ENCODE measurements at places on chromosomes 5 and 9.

DNA sequence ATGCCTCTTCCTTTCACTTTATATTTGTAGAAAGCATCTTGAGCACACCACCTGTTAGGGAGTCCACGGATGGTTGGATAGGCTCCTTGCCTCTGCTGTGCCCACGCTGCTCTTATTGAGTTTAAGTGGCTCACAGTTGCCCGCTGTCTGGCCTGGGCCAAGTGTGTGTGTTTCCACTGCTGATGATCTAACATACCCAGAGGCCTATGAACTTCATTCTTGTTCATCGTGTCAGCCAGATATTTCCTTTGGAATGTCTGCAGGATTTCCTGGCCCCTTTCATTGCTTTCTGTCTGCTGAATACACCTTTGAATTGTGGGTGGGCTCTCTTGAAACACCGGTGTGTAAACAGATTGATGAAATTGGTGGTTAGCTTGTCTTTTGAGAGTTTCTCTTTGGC, 46.6 kb downstream of the MVB12B start:
- no peak for DNase-seq

- no peak for DNase-seq
Observed at GRCh38 chr9:125239631-125240597, 1.2 kb downstream of the HSPA5 start.

- no peak for DNase-seq
Observed at GRCh38 chr5:154761046-154761736, 6.0 kb downstream of the LARP1 start.

DNA sequence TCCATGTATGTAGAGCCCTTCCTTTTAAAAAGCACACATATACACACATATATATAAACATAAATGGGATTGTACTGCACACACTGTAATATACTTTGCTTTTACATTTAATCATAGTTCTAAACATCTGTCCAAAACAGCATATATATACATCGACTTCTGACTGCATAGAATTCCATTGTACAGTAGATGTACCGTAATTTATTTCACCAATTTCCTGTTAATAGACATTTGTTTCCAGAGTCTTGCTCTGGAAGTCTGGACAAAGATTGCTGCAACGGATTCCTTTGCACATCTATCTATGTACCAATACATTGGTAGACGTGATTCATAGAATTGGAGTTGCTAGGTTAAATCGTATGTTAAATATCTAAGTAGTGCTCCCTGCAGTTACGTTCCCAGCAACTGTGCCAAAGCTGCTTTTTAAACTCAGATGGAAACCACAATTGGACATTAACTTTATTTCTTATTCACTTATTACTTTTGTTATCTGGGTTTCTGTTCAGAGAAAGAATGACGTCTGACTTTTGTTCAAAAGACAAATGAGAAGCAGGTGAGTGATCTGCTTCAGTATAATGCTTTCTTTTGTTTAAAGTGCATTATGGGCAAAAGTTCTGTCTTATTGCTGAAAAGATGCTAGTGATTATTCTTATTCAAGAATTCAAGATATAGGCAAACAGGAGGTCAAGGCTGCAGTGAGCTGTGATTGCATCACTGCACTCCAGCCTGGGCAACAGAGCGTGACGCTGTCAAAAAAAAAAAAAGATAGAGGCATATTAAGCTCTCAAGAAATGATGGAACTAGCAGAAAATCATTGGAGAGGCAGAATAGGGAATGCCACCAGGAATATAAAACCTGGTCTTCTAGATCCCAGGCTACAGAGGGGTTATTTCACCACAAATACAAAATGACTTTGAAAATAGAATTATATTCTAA, 138.2 kb downstream of the FGF1 start:
- no peak for DNase-seq

GRCh38 chr5:53302529-53302928, 177.9 kb upstream of the FST start:
- peak; percentile 51 for DNase-seq

DNA sequence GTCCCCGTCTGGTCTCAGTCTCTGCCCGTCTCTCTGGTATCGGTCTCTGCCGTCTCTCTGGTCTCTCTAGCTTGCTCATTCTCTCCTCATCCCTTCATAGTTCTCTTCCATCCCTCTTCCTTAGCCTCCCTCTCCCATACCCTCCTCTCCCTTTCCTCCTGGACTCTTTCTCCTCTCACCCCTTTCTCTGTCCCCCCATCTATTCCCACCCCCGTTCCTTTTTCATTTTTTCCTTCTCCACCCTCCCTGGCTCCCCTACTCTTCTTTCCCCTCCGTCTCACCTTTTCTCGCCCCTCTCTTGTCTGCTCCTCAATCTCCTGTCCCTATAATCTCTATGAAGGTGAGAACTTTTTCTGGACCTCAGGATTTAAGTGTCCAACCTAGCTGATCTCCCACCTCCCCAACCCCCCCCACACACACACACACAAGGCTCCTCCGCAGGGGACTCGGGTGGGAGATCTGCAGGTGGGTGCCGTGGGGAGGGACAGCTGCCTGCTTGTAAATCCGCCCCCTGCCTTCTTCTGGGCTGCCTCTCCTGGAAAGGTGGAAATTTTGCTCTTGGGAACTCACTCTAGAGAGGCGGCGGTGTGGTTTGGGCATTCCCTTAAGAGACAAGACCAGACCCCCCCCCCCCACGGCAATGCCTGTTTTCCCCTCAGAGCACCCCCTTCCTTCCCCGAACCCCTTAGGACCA, 953 bp downstream of the UBE2QL1 start:
- DNase-seq, result no peak

DNA sequence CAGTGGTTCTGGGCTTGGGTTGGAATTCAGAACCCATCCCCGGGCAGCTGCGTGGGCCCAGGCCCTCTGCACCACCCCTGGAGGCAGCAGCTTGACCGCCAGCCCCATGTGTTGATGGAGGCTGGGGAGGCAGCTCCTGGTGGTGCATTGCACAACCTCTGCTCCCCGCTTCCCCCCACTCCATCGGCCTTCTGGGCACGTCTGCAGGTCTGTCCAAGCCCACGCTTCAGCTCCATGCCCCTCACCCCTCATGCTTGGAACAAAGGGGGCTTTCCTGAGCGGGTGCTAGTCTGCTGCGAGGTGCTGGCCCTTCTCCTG, 1.4 kb downstream of the NCS1 start:
- DNase-seq, result no peak

DNA sequence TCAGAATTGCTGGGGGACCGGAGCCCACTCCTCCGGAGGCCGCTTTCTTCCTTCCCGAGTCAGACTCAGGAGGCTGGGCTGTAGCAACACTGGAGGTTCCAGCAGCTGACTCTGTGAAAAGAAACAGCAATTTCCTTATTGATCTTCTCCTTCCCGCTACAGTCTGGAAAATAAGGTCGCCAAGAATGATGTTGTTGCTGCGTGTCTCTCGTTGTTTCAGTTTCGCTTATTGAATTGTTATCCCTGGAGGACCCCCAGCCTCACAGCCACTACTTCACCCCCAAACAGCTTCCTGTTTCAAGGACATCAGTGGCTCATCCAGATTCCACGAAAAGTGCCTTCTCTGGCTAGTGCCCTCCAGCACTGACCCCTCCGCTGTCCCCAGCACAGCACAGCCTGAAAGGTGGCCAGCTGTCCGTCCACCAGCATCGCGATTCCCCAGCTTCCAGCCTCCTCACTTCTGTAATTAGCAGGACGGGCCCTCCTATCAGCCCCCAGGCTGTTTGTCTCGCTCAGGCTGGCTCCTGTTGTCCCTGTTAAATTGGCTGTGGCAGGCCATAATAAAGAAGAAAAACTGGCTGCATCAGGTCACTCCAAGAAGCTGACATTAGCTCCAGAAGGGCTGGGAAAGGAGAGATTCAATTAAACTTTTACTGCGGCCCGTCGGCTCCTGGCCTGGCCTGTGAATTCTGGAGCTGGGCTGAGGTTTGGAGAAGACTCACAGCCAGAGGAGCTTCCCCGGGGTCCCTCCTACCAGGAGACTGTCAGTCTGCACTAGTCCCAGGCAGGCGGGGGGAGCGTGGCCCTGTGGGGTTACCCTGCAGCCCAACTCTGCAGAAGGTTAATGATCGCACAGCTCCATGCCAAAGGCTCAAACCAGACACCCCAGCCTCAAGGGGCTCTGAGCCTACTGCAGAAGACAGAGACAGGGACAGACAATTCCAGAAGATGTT, 40.5 kb downstream of the OLFM1 start:
- no peak for DNase-seq

- DNase-seq, result no peak
Observed at GRCh38 chr9:36093384-36093783, 43.1 kb upstream of the GLIPR2 start.

- no peak for DNase-seq
Observed at GRCh38 chr9:97705354-97705950, 8.3 kb upstream of the XPA start.

DNA sequence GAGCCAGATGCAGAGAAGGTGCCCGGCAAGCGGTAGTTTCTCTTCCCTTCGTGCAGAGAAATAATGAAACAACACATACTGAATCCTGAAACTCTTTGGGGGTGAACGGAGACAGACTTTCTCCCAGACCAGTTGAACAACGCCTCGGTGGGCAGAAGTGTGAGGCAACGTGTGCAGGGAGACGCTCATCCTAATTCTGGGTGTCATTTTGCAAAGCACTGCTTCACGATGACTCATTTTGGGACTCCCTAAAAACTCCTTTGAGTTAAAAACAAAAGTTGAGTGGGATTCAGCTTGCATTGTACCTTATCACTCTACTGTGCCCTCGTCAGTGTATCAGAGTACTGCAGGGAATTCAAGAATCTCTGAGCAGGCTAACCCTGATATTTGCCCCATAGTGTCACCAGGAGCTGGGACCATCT, 3.5 kb upstream of the NEK6 start:
- DNase-seq, result no peak

DNA sequence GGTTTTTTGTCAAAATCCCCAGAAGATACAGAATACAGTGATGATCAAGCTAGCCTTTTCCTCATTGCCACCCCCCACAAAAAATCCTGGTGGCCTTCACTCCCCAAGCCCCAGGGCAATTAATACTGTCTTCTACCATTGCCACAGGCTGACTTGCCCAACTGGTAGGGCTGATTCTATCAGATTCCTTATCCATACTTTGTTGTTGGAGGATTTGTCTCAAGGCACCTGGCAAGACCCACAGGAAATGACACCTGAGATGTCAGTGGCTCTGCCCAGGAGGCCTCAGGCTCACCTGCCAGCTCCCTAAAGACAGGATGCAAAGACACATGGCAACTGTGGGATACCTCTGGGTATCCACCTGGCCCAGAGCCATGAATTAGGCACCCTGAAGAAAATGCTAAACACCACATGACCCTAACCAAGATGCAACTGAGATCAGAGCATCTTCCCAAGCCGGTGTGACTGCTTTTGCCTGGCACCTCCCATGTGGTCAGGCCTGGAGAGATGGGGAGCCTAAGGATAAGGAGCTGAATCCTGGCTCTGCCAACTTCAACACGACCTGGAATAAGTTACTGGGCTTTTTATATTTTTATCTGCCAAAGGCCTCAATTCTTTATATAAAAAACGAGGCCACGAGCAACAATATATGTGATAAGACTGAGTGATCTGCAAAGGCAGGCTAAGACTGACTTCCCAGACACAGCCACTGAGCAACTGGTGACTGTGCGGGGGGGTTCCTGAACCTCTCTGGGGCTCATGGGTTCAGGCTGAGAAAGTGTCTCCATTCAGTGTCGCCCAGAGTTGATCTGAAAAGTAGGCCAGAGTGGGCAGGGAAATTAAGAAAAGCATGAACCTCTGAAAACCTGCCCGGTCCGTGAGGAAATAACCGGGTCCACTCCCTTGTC, 944 bp downstream of the ATOX1 start:
- no peak for DNase-seq

GRCh38 chr5:155914766-155915165, 412.2 kb upstream of the SGCD start:
- no peak for DNase-seq

GRCh38 chr5:38115318-38115827, 143.0 kb upstream of the EGFLAM start:
- no peak for DNase-seq

DNA sequence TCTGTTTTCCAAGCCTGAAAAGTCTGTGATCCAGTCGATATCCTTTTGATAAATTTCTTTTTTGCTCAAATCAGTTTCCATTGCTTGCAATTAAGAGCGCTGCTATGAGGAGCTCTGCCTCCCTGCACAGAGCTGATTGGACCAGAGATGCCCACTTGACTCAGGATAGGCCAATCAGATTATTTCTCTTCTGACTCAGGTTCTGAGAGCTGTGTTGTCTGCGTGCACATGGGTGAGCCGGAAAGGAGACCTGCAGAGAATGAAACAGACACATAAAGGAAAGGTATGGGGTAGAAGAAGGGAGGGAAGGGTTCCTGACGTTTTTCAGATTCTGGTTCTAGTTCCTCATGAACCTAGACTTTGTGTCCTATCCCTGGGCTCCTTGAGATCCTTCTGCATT, 15.8 kb upstream of the FABP6 start:
- no peak for DNase-seq

GRCh38 chr5:127445328-127445727, 72.1 kb upstream of the PRRC1 start:
- no peak for DNase-seq

DNA sequence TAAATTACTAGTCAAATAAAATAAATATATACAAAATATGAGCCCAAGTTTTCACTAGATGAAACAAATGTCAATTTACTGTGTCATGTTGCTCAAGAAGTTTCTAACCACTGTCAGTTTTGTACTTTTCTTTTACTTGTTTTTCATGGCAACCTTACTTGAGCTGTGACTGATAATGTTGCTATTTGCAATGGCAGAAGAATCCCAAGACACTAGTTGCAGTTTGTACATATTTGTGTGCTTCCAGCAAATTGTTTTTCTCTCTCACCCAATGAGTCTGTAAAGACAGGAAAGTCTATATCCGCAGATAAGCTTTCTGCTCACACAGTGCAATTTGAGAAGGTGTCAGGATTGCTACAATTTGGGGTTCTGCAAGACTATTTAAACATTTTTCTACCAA, 338.6 kb upstream of the PCSK5 start:
- DNase-seq, result no peak

- no peak for DNase-seq
Observed at GRCh38 chr9:123505496-123505895, 149.5 kb downstream of the CRB2 start.

GRCh38 chr9:113177251-113177650, 26.4 kb downstream of the SLC31A2 start:
- no peak for DNase-seq

- no peak for DNase-seq
Observed at GRCh38 chr9:18023332-18023731, 444.5 kb downstream of the SH3GL2 start.

DNA sequence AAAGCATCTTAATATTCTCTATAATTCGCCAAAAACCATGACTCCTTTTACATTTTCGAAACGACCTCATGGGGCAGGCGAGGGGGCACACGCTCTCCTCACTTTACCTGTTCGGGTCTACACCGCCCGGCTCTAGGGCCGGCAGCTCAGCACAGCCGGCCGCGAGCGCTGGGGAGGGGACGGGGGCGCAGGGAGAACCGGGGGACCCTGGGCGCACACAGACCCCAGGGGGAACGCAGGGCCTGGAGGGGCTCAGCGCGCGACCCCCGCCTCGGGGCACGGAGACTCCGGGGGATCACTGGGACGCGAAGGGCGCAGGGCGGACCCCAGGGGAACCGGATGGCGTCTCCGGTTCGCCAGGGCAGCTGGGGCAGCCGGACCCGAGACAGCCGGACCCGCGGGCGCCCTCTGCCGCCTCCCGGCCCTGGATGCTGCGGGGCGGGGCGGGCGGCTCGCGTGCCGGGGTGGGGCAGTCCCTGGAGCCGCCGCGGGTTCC, at the start of gene AHRR:
TSS of gene AHRR (plus strand) at position 485 of the 496 bp plus-strand sequence. CDS start 22,189 bp downstream, outside the sequence.
- DNase-seq, result no peak

- peak; percentile 57 for DNase-seq
Observed at GRCh38 chr5:13985731-13986418, 41.4 kb upstream of the DNAH5 start.
